Nucleus accumbens (tissue), 56 donors: ENCODE measurements at places on chromosomes 12 and 14.

DNA sequence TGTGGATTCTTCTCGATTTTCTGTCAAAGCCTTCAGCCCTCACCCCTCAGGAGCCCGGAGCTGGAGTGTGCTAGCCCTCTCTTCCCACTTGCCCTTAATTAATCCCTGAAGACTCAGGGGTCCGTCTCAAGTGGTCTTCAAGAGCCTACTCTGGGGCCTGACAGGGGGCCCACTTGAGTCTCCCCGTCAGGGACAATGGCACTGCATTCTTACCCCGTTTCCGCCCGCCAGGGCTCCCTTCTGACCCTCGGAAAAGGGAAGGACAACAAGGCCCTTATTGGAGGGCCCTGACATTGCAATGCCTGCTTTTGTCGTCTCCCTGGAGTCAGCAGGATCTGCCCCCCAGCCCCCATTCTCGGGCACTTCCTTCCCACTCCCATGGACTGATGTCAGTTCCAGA lies 34.4 kb downstream of the TBX3 start:
- DNase-seq = no peak

DNA sequence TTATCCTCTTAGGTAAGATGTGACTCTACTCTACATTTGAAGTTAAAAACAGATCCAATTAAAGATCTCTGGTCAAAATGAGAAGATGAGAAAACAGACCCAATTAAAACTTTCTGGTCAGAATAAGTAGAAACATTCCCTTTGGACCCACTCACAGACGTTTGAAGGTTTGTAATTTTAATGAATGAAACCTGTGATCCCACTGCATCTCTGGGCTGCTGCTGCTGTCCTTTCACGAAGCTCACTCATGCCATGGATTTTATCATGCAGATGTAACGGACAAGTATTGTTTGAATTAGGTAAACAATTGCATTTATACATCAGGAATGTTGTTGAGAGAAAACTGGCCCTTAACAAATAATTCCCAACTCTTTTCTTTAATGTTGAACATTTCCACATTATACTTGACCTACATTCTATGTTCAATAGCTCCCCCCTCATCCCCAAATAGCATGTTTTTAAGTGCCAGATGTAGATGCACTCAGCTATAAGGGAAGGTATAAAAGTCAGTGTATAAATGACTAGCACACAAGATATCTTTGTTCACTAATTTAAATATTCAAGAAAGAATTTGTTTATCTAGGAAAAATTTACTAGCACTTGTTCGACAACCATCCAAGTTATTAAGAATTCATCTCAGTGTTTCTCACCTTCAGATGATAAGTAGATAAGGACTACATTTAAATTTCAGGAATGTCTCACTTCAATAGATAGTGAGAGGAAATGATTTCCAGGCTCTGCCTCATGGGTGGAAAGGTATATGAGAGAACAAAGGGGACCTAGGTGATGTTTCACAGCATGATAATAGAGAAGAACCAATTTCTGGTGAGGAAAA lies 202.3 kb upstream of the LMNTD1 start:
- DNase-seq = no peak

- no peak for DNase-seq
Measured at GRCh38 chr12:91203610-91204009, 21.0 kb upstream of the DCN start.

DNA sequence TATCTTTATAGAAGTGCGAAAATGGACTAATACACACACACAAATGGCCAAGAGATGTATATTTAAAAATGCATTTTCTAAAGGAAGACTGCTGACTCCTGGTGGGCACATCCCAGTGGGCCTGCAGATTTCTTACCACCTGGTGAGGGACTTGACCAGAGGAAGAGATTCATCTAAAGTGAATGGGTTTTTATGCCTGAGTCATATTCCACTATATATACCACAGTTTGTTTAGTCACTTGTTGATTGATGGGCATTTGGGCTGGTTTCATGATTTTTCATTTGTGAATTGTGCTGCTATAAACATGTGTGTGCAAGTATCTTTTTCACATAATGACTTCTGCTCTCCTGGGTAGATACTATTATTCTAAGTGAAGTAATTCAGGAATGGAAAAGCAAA lies 277.3 kb downstream of the SLC16A7 start:
- no peak for DNase-seq

DNA sequence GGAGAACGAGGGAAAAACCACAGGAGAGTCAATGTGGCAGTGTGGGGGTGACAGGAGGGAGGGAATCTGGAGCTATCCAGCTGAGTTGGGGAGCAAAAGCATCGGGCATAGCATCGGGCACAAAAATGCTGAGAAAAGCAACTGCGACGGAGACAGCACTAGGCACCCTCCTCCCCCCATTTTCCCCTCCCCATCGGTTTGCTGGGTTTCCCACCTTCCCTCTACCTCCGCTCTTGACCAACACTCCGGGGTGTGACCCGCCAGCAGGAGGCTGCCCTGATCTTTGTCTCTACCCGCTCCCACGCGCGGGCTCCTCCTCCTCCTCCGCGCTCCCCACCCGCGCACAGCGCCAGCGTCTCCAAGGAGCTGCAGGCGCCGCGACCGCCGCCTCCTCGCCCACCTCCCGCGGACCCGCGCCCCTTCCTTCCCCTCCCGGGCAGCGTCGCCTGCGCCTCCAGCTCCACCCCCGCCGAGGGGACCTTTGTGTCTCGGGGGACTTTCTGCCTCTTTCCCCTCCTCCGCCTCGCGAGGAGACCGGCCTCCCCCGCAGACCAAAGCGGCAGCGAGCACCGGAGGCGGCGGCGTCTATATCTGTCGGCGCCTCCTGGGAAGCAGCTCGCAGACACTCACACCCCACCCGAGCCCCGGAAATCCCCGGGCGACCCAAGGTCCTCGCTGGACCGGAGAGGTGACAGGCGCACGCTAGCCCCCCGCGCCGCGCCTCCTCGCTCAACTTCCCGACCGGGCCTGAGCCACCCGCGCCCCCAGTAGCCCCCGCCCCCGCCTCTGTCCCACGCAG lies 920 bp downstream of the CDK17 start:
- peak; percentile 53 for DNase-seq

- no peak for DNase-seq
Measured at GRCh38 chr12:47574252-47575021, 131.4 kb downstream of the RPAP3 start.

- no peak for DNase-seq
Measured at GRCh38 chr12:49568442-49569162, 660 bp upstream of the MCRS1 start.
